ENCODE measurements at places on chromosomes 6 and 20. TPM values are rescaled to one million over a fixed set of nuclear protein-coding genes. Genes with fewer than 3 reads are reported as not detected.

Gene DUSP15
- not detected for total RNA-seq

Gene APOBEC2
- not detected for total RNA-seq

Gene CSNK2B
- total RNA-seq: 80.9 TPM

Gene THBD
- total RNA-seq: 0.16 TPM

Gene BTNL2
- total RNA-seq: not detected

Gene DNAH8
- total RNA-seq: not detected

Gene SLC35D3
- not detected for total RNA-seq

Gene KIF25
- total RNA-seq: 0.33 TPM

Gene PNPLA1
- 0.24 TPM for total RNA-seq

Gene EFCAB8
- total RNA-seq: 0.92 TPM

Gene SEL1L2
- not detected for total RNA-seq

Gene HLA-DQB2
- 1.4 TPM for total RNA-seq

Gene BEND6
- total RNA-seq: not detected

Gene RBPJL
- total RNA-seq: not detected

Gene PACRG
- 0.75 TPM for total RNA-seq

Gene CALHM4
- not detected for total RNA-seq

Gene MRS2
- 6.1 TPM for total RNA-seq

Gene SPATA2
- total RNA-seq: 22.4 TPM

Gene MAFB
- total RNA-seq: 0.62 TPM

Gene ABHD16B
- not detected for total RNA-seq

Gene GLP1R
- total RNA-seq: not detected

Gene UNC93A
- not detected for total RNA-seq

Gene SSR1
- 42.5 TPM for total RNA-seq

Gene MYLK2
- total RNA-seq: not detected

Gene RAD21L1
- not detected for total RNA-seq

Gene SOX18
- total RNA-seq: not detected

Gene FOXP4
- total RNA-seq: 11.4 TPM

Gene KHDRBS2
- not detected for total RNA-seq

Gene XKR7
- not detected for total RNA-seq

Gene COL9A3
- not detected for total RNA-seq

Gene IL17A
- not detected for total RNA-seq

Gene ME1
- 1.3 TPM for total RNA-seq

Gene OR2H1
- total RNA-seq: not detected

Gene MYB
- 3.7 TPM for total RNA-seq

Gene ELOVL2
- not detected for total RNA-seq

Gene PCK1
- total RNA-seq: not detected

Gene GPR6
- total RNA-seq: not detected

Gene QRSL1
- 11.1 TPM for total RNA-seq

Gene CCN6
- not detected for total RNA-seq

Gene GLYATL3
- not detected for total RNA-seq

Gene ANGPT4
- total RNA-seq: not detected

Gene SCRT2
- total RNA-seq: not detected

Gene EPB41L1
- total RNA-seq: not detected

Gene POM121L2
- not detected for total RNA-seq

Gene FAXC
- not detected for total RNA-seq

Gene ENPP1
- total RNA-seq: not detected

Gene HS3ST5
- not detected for total RNA-seq

Gene FNDC11
- 0.50 TPM for total RNA-seq

Gene GCLC
- total RNA-seq: 13.6 TPM

Gene AGER
- 12.5 TPM for total RNA-seq

Gene ID1
- total RNA-seq: 8.1 TPM

Gene KCNG1
- total RNA-seq: not detected

Gene JPH2
- total RNA-seq: not detected

Gene PAK5
- not detected for total RNA-seq

Gene C20orf173
- total RNA-seq: not detected

Gene SEMG1
- total RNA-seq: not detected

Measured in CD8-positive, alpha-beta T cell (primary cell).